ENCODE measurements at places on chromosomes 7 and 10.

GRCh38 chr7:8442051-8442813, 8.8 kb downstream of the NXPH1 start:
- DNase-seq, result no peak

DNA sequence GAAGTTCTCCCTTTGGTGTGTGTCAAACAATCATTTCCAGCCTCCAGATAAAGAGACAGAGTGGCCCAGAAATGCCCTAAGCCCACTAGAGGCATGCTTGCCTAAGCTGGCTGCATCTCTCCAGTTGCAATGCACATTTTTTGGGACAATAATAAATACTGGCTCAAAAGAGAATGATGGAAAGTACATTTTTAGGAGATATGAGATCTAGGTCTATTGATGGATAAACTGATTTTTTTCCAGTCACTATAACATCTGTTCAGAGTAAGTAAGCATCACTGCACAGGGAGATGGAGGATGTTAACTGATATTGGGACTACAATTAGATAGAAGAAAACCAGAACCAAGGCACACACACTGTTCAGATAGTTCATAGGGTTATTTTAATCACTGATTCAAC, 553.0 kb downstream of the GRM8 start:
- no peak for DNase-seq

DNA sequence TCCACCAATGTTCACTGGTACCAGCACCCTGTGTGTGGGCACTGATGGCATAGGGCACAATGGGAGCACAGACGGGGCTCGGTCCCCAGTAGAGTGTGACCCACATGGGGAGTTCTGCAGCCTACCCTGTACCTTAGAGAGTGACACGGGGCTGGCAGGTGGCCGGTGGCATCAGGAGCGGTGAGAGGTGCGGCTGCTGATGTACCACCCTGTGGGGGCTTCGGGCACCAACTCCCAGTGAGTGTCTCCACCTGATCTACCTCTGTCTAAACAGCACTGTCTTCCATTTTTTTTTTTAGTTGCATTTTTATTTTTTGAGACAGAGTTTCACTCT, 4.1 kb downstream of the JAKMIP3 start:
- DNase-seq, result no peak

- DNase-seq, result no peak
Observed at GRCh38 chr7:47884675-47885074, 63.6 kb downstream of the PKD1L1 start.

DNA sequence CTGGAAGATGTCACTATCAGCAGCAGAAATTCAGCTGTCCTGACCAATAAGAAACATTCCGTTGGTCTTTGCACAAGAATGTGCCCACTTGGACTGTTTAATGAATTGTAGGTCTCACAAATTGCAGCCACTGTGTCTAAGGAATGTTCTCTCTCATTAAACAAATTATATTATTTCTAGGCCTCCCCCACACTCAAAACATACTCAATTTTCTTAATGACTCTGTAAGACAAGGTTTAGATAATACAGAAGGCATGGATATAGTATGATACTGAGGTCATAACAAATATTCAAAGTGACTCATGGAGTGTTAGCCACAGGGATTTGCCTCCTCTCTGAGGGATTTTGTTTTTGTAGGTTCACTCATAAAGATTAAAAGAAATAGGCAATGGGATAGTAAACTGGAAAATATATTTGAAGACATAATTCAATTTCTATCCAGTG, 197.5 kb downstream of the PTN start:
- no peak for DNase-seq

- DNase-seq, result no peak
Observed at GRCh38 chr10:104331208-104331838, 6.9 kb downstream of the ITPRIP start.

- DNase-seq, result no peak
Observed at GRCh38 chr10:127196282-127197153, at the start of gene INSYN2A. TSS of gene INSYN2A (minus strand) at chr10:127196591. CDS start at chr10:127176395, 20,196 bp downstream.

DNA sequence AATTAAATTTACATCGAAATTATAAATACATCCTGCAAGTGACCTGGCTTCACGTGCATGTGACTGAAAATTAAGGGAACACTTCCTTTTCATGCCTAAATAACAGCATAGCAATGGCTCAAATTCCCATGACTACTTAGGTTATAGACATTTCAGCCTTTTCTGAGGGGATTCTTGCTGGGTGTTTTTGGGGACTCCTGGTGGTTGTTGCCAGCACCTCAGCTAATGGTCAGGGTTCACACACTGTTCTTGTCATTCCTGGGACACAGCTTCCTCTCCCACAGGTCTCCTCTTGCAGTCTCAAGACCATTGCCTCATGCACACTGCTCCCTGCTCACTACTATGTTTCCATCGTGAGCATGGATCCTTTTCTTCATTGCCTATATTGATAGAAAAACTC, 148.9 kb upstream of the GLI3 start:
- DNase-seq, result no peak

GRCh38 chr10:86759073-86759672, 2.8 kb downstream of the BMPR1A start:
- no peak for DNase-seq

DNA sequence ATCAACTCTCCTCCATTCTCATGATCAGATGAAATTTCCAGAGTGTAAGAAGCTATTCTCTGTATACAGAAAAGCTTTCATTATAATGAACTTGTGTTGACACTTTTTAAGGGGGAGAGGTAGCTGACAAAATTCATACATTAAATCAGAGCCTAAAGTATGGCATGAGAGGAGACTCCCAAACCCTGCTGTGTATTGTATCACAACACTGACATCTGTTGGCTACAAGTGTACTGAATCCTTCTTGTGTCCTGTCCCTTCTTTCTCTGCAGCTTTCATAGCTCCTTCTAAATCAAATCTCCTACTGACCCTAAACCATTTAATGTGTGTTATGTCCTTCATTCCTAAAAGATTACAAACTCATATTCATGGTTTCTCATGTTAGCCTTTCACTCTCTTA, 70.9 kb downstream of the GCC1 start:
- DNase-seq, result no peak

GRCh38 chr10:844552-844951, 87.0 kb downstream of the LARP4B start:
- no peak for DNase-seq

- DNase-seq, result no peak
Observed at GRCh38 chr10:88066876-88067275, 203.5 kb downstream of the PTEN start.

GRCh38 chr7:34718867-34719266, 60.8 kb downstream of the NPSR1 start:
- no peak for DNase-seq

- DNase-seq, result no peak
Observed at GRCh38 chr10:32103721-32104120, 47.5 kb upstream of the KIF5B start.

- DNase-seq, result no peak
Observed at GRCh38 chr7:44685723-44686122, 62.9 kb upstream of the ZMIZ2 start.

- DNase-seq, result no peak
Observed at GRCh38 chr10:126006264-126006663, 109.9 kb downstream of the FANK1 start.

DNA sequence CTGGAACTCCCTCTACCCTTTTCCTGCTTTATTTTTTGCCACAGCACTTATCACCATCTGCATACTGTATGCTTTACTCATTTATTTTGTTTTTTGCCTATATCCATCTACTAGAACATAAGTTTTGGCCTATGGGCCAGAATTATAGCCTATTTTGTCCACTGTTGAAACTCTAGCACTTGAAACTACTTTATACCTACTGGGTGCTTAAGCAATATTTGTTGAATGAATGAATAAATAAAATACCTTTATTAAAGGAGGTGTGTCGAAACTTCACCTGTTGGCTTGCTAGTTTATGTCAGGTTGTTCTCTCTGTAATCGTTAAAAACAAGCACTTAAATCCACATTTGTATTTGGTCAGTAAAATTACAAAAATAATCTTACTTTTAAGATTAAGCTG, 53.3 kb downstream of the MTERF1 start:
- DNase-seq, result no peak

GRCh38 chr7:23462846-23463245, 7.4 kb downstream of the IGF2BP3 start:
- no peak for DNase-seq

DNA sequence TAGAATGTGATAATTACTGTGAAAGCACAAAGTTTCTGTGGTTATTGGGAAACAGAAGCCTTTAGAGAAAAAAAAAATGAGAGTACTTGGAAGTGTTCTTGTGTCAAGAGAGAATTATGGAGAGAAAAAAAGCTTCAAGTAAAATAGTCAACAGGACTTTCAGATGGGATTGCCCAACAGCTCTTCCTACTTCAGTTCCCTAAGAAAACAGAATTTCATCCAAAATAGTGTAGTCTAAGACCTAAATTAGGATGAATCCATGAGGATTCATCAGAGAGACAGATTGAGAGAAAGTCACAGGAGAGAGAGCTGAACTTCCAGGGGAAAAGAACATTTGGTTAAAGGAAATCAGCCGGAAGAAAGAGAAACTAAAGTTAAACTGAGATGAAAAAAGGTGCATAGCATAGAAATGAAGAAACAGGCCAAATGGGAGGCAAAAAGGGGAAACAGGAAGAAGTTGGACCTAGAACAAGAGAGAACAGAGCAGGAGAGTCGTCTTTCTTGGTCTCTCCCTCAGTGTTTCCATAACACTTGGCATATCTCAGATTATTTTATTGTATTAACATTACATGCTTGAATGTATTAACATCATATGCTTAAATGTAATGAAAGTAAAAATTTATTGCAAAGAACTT, 2.5 kb downstream of the SCIN start:
- no peak for DNase-seq

DNA sequence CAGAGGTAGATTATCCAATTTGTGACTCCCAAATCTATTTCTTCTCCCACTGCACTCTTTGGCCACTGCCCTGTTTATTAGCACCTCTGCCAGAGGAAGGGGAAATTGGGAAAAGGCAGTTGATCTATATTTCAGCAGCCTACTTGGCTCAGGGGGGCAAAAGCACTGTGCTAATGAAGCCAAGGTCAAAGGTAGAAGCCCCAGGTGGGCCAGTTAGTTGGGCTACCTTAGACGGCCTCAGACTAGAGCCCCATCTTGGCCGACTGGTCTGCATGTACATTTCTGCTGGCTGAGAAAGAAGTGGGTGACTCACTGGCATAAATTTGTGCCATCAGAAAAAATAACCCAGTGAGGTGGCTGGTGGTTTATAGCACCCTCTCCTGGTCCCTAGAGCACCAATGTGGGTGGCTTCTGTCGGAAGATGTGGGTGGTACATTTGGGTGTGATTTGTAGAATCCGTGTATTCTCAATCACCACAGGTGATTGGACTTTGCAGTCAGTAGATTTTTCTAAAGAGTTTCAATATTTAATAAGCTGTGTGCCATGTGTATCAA, 293.3 kb upstream of the MKI67 start:
- no peak for DNase-seq

DNA sequence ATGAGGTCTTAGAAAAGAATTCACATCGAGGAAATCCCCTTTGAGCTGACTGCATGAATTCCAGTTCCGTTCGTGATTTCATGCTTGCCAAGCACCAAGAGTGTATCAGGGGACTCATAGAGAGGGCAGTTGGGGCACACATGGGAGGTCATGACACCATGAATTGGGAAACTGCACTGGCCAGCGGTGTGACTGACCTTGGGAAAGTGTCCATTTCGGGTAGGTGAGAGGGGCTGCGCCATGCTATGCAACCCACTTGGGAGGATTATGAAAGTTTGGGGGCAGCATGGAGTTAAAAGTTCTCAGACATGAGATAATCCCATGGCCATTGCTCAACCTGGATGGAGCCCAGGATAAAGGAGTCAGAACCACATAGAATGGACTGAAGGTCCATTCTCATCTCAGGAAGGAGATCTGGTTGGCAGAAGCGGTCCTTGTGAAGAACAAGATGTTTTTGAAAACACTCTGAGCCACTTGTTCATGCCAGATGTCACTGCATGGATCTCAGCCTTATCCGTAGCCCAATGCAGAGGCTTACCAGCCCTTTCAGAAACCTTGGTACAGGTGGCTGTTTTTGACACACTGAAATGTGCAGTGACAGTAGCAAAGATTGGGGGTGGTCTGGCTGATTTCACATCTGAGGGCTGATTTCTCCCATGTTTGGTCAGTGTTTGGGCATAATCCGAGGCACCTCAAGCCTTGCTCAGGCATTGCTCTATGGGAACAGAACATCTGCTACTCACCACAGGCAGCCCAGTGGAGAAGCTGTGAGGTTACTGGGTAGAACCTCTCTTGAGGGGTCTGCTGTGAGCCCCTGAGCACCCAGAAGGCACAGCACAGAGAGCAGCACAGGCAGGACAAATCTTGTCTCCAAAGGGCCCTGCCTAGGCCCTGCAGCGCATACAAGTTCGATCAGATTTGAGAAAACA, 252.3 kb downstream of the CXCL12 start:
- DNase-seq, result no peak

DNA sequence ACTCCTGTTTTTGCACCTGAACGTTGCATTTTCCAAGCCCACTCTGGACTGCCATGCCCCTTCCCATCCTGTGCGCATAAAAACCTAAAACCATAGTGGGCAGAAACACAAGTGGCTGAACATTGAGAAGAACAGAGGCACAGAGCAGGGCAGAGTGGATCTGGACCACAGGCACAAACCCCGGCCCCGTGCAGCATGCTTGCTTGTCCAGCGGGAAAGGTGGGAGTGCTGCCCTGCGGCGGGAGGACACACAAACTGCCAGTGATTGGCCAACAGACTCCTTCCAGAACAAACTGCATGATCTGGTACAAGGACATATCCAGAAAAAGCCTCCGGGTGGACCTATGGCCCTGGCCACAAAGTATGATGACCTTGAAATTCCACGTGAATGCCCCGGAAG, 42.5 kb upstream of the ADARB2 start:
- DNase-seq, result no peak

GRCh38 chr10:13823096-13823708, 236.4 kb downstream of the PRPF18 start:
- DNase-seq, result no peak

DNA sequence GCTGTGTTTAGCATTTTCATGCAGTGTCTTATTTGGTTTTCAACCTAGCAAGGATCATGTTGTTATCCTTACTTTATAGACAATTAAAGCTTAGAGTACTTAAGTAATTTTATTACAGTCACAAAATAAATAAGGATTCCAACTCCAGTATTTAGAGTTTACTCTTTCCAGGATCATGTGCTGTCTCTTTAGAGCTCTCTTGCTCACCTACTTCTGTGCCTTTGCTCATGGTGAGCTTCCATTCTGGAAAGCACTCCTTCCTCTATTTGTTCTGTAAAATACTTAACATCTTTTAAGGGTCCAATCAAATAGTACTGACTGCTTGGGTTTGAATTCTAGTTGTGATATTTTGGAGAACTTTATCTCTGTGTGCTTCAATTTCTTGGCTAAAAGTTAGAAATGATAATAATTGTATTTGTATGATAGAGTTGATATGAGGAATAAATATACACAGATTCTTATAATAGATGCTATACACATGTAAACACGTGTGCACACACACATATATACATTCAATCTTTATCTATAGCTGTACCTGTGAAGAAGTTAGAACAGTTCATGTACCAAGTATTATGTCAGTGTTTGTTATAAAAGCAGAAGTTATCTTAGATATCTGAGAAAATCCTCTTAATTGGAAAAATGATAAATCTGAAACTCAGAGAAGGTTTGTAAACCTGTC, 18.2 kb upstream of the CALCR start:
- DNase-seq, result no peak

- DNase-seq, result peak; percentile 71
Observed at GRCh38 chr7:38232502-38233366, 40.7 kb downstream of the TARP start.

All from stimulated activated CD8-positive, alpha-beta memory T cell treated with anti-CD3 and anti-CD28 coated beads, Interleukin-7, amount 100 ng/mL, for 1 hour (primary cell).